ENCODE measurements at places on chromosomes 4 and X.

GRCh38 chrX:71637253-71637618, 18.9 kb upstream of the CXCR3 start:
- no peak for DNase-seq

- no peak for DNase-seq
Observed at GRCh38 chr4:22216278-22216677, 267.7 kb upstream of the KCNIP4 start.

DNA sequence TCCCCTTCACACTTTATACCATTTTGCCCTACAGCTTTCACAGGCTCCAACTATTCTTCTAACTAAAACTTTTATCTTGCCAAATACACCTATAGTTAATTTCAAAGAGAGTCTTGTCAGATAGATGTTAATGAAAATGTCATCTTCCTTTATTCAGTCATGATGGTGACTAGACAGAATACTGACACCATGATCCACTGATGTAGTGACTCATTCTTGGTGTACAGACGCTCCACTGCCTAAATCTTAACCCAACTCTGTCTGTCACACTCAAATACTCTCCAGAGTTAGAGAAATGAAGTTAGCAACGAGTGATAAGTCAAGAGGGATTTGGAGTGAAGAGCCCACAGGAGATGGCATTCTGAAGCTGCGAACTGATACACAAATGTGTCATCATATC, 32.1 kb upstream of the HDAC8 start:
- DNase-seq: no peak

DNA sequence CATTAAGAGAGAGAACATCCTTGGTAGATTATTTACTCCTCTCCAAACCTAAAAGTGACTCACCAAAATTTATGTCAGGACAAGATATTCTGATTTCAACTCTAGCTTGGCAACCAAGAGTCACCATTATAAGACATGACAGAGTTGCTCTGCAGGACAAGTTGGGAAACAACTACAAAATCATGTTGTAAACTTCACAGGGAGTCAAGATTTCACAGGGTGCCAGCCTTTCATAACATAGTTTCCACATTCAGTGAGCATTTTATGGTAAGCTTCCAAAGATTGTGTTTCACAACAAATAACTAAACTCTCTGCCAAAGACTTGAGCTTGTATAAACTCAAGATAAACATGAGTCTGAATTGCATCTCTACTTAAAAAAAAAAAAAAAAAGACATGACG, 121.0 kb upstream of the DIAPH2 start:
- no peak for DNase-seq

DNA sequence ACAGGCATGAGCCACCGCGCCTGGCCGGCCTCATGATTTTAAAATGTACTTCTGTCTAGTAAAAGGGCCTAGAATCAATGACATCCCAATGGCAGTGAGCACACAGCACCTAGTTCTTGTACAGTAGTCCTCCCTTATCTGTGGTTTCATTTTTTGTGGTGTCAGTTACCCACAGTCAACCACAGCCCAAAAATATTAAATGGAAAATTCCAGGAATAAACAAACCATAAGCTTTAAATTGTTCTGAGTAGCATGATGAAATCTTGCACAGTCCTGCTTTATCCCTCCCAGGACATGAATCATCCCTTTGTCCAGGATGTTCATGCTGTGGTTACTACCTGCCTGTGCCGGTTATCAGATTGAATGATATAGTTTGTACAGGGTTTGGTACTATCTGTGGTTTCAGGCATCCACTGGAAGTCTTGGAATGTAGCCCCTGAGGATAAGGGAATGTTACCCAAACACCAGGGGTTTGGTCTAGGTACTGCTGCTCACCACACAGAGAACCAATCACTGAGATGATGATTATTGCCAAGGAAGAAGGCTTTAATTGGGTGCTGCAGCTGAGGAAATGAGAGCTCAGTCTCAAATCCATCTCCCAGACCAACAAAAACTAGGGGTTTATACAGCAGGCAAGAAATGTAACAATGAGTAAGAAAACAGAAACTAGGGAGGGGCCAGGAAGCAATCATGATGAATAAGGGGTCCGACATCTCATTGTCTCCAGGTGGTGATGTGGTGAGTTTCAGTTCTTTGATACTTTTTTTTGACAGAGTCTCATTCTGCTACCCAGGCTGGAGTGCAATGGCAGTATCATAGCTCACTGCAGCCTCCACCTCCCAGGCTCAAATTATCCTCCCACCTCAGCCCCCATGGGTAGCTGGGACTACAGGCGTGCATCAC, 16.2 kb upstream of the FHL1 start:
- no peak for DNase-seq

GRCh38 chr4:186216465-186217024, 10.8 kb upstream of the KLKB1 start:
- no peak for DNase-seq
